Glutamatergic neuron (in vitro differentiated cells): ENCODE measurements at places on chromosomes 12 and 14.

DNA sequence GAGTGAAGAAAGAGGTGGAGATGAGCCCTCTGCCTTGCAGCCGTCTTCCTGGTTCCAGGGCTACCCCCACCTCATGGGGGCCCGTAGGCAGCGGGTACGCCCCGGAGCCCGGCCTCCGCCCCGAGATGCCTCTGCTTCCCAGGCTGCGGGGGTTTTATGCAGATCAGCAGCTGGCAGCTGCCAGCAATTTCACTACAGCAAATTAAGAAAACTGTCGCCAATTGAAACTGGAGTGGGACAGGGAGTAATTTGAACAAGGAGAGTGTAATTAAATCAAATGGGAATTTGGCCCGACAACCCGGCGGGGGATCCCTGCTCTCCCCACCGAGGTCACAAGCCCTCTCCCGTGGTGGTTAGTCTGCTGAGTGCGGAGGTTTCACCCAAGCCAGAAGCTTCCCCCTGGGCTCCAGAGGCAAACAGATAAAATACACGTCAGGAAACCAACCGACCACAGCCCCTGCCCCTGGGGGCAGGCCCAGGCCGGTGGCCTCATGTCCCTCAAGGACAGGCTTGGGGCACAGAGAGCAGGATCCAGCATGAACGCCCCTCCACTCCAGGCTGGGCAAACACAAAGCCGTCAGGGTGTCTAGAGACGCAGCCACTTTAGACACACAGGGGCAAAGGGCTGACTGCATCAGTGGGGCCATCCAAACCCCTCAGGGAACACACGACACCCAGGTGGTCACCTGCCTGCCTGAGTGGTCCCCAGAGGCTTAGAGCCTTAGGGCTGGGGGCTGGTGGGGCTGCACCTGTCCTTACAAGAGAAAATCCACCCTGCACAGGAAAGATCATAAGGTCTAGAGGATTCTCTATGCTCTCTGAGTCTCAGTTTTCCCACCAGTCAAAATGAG lies 53.8 kb downstream of the TESC start:
- no peak for DNase-seq

GRCh38 chr14:88212691-88213090 lies 110.4 kb downstream of the KCNK10 start:
- DNase-seq = no peak

DNA sequence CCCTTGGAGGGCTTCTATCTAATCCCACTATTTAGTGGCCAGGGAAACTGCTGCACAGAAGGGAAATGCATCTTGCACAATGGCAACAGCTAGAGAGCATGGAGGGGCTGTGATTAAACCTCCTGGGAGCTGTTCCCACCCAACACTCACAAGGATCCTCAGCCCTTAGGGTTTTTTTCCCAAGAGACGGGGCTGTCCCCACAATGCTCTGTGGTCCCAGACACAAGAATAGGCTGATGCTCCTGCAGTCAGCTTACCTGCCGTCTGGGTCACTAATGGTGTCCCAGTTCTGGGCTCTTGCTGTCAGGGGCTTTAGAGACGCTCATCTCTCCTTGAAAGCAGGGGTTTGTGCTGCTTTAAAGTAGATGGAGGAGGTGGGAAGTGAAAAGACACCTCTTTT lies 4.6 kb downstream of the SERPINA1 start:
- DNase-seq = no peak

DNA sequence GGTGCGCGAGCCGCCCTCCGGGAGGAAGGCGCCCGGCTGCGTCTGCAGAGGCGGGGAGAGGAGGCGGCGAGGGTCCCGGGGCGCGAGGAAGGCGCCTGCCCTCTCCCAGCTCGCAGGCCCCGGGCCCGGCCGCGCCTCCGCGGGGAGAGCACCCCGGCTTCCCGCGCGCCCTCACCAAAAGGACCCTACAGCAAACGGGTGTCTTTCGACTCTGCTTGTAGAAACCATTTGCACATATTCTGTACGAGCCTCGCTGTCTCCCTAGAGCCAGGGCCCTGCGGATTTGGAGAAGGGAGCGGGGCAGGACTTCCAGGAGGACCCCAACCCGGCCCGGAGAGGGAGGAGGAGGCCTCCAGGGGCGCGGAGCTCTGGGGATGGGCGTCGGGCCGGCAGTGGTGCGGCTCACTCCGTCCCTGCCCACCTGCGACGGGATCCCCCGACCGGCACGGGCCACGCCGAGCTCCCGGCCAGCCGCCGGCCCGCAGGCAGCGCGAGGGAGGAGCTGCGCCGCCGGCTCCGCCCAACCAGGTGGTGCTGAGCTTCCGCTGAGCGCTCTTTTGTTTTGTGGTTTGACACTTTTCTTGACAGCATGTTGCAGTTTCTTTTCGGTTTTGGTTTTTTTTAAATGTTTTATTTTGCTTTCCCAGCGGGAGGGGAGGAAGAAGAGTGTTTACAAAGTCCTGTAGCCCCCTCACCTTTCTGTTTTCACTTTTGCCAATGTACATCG lies 103.3 kb upstream of the FKBP4 start:
- peak; percentile 61 for DNase-seq

- no peak for DNase-seq
Measured at GRCh38 chr12:74722709-74723108, 185.1 kb downstream of the ATXN7L3B start.

DNA sequence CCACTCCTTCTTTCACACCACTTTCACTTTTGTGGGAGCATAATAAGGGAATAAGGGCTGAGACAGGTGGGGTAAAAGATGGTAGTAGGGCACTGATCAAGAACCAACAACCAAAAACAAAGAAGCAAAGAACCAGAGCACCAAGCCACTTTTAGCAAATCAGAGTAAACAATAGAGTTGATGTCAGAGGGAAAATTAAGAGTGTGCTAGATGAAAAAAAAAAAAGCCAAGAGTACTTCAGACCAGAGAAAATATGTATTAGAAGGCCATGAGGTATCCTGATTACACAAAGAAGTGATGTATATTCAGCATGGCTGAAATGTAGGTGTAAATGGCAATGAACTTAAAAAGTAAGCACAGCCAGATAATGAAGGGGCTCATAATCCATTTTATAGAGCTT lies 75.4 kb downstream of the ABCC9 start:
- DNase-seq = no peak
